ENCODE measurements at places on chromosomes 1 and 21.

DNA sequence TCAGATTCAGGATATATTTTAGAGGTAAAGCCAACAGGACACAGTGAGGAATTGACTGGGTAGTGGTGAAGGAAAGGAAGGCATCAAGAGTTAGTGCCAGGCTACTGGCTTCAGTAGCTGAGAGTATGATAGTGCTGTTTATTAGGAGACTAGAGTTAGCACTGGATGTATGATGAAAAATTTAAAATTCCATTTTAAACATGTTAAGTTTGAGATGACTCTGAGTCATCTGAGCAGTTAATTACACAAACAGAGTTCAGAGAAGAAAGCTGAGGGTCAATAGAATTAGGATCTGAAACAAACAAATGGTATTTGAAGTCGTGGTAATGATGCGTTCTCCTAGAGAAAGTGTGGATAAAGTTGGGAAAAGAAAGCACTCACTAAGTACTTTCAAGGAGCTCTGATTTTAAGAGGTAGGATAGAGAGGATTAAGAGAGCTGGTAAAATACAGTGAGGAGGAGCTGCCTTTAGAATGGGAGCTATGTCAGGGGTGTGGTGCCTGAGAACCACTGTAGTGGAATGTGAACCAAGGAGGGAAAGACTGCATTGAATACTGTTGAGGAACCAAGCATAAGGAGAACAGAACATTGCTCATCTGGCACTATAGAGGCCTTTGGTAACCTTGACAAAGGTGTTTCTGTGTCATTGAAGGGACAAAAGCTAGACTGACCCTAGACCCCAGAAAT, 21.7 kb upstream of the SHCBP1L start:
- no peak for DNase-seq

GRCh38 chr1:103337779-103338178, 187.7 kb upstream of the RNPC3 start:
- no peak for DNase-seq

DNA sequence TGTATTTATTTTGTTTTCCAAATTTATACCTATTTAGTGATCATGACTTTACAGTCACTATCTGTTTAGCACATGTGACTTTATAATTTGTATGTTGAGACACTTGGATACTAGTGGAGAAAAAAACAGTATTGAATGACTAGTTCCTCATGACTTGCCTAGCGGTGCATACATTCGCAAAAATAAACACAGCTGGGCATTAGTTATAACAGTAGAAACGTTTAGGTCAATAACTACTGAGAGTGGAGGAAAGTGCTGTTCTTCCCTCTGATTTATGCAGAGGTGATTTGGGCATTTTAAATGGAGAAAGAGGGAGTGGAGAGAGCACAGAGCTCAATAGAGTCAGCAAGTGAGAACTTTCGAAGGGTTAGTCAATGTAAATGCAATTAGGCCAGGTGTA, 1679.0 kb upstream of the B3GALT2 start:
- DNase-seq: no peak

GRCh38 chr1:206411321-206411720, 59.0 kb upstream of the IKBKE start:
- no peak for DNase-seq

GRCh38 chr1:168032029-168032428, 95.2 kb upstream of the MPC2 start:
- no peak for DNase-seq

DNA sequence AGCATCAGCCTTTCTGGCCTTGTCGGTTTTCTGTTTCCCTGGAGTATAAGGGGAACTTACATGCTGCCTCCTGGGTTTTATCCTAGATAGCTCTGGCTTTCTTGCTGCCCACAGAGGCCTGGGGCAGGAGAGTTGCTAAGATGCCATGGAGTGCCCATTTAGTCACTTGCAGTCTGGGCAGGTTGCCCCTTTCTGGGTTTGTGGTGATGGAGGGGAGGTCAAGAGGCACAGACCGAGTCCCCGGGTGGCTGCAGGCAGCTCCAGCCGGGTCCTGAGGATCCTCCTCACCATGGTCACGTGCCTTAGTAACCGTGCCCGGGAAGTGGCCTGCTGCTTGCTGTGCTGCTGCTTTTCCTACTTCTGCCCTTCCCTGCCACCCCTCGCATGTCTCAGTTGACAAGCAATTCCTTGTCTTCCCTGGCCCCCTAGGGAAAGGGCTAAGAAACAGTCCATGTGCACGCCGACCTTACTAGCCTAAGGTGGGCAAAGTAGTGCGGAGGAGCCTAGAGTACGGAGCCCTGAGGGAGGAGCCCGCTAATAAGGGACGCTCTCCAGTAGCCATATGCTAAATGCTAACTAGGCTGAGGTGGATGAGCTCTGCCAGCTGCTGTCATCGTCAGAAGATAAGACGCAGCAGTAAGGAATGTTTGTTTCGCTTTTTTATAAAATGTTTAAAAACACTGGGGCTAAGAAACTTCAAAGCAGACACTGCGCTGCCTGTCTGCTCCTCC, 34.8 kb downstream of the CLCA1 start:
- no peak for DNase-seq

- no peak for DNase-seq
Observed at GRCh38 chr1:200342511-200343311, 67.1 kb downstream of the ZNF281 start.

DNA sequence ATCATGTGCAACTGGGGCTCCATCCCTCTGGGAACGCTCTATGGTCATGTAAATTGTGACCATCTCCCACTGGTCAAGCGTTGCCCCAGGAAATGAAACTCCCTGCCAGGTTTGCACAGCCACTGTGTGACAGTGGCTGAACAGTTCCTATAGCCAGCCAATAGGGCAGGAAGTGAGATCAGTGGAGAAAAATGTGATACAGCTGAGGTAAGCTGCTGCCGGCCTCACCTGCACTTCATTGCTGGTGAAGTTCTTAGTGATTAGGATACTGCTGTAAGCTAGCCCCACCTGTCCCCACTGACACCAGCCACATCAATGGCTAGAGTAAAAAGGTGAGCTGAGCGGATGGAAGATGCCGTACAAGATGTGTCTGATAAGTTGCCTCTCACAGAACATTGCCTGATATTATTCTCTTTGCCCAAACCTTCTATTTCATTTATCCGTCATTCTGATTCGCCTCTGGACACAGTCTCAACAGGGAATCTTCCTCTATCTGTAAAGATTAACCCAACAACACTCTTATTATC, 38.4 kb upstream of the CDC42BPA start:
- DNase-seq: no peak

GRCh38 chr1:155850345-155850744, 6.7 kb downstream of the GON4L start:
- no peak for DNase-seq

- no peak for DNase-seq
Observed at GRCh38 chr1:226586650-226587422, 38.3 kb downstream of the STUM start.

DNA sequence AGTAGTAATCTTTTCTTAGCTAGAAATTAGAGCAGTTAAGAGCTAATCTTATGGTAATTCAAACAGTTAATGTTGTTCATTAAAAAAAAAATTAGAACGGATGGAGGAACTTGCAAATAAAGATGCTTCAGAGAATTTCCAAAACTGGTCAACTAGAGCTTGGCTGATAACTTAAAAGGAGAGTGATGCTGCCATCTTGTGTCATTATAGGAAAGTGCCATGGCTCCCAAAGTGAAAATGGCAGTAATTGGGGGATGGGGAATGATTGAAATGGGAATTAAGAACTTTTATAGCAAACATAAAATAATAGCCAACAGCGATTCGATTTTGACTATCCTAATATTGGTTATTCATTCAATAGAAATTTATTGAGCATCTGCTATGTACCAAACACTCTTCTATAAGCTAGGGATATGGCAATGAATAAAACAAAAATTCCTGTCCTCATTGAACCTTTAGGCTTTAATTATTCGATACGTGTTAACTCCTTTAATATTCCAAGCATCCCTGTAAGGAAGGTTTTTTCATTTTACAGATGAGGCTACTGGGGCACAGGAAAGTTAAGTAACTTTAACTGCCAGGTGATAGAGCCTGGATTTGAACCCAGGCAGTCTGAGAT, 5.7 kb upstream of the PLPP3 start:
- DNase-seq: peak; percentile 18

DNA sequence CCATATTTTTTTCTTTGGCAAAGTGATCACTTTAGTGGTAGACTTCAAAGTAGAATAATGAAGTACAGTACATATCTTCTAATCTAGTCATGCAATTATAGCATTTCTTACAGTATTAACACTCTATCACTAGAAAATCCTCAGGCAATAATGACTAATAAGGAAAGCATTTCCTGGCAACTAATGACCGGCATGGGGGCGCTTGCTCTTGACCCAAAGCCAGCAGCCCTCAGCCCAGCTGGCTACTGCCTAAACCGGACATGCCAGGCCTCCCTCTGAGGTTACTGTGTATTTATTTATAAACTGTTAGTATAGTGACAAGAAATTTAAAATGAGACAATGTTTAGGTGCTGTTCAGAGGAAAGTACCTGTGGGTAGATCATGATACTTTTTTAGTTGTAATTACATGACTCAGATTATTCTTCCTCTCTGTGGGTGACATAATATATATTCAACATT, 633.8 kb downstream of the PTPRC start:
- no peak for DNase-seq

DNA sequence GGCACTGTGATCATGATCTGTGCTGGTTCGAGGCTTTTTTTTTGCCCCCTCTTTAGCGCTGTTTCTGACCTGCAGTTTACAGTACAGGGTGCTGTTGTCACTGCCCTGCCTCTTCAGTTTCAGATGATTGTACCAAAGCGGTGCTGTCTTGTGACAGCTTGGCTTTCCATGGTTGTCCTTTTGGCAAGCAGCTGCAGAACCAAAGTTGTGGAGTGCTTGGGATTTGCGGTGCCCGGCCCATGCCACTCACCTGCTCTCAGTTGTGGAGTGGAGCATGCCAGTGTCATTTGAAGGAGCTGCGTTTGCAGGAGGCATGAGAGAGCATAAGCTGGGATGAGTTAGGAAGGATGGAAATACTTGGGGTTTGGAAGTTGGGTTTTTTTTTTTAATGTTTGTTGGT, 48.4 kb downstream of the DOP1B start:
- DNase-seq: no peak

- DNase-seq: no peak
Observed at GRCh38 chr1:54199151-54199764, 572 bp downstream of the CYB5RL start.

DNA sequence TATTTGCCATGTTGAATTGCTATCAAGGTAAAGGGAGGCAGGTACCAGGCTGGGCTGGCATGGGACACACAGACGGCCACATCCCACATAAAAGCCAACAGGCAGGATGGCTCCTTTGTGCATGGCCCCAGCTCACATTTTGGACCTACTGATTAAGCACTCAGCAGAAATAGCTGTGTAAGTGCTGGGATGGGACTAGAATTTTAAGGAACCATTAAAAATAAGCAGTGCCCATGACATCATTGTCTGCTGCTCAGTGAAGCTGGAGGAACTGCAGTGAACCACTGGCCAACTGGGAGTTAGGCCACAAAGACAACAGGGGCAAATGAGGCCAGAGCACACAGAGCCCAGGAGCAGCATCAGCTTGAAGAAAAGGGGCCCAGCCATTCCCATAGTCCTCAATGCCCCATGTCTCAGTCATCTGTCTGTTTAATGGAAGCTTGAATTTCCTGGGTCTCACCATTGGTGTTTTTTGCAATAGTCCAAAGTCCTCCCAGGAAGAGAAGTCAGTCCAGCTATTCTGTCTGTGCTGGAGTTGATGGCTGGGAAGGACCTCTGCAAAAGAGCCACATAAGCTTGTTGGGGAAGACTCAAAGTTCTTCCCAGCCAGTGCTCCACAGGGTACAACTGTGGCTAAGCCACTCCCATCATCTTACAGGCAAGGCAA, 45.3 kb upstream of the TNR start:
- no peak for DNase-seq

DNA sequence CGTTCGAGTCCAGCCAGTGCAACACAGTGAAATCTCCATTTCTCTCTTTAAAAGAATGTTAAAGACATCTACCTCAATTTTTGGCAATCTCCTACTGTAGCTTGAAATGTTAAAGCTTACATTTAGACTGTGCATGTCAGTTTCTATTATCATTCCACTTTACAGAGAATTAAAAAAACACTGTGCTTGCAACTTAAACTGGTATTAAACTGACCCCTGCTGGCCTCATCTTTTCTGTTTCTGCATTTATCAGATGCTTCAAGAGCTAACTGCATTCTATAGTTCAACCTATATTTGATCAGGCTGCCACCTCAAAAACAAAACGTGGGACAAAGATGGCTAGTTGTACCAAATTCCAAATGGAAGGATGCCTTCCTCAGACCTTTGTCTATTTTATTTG, 226.5 kb downstream of the SMYD3 start:
- no peak for DNase-seq

DNA sequence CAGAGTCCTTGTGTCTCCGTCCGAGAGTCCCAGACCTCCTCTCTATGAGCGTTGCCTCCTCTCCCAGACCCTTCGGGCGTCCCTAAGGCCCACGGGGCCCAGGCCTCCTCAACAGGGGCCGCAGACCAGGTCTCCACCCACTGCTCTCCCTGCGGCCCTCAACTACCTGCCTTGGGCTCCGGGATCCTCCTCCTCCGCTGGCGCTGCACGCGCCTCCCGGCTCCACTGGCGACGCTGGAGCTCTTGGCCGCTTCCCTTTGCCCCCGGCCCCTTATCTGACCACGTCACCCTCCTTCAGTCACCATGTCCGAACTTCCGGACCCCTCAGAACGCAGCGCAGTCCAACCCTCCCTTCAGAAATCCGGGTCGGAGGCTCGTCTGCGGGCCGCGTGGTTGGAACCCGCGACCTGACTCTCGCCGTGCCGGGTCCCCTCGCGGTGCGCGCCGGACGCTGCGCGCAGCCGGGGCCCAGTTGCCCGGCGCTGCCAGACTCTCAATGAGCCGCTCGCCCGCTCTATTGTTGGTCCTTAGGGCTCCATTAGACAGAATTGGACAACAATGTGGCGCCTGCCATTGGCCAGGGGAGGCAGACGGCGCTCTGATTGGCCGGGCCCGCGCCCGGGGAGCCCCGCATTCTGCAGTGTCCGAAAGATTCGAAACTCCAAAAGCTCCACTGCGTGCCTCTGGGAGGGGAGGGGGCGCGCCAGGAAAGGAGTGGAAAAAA, at the start of gene DMRTA2:
Gene DMRTA2, minus strand, starts transcription at position 498 of the 724 bp plus-strand sequence. CDS start 1,907 bp downstream, outside the sequence.
- peak; percentile 57 for DNase-seq

- peak; percentile 66 for DNase-seq
Observed at GRCh38 chr1:184408580-184408979, 21.8 kb downstream of the C1orf21 start.

GRCh38 chr1:109802136-109802900, 38.6 kb upstream of the EPS8L3 start:
- no peak for DNase-seq
